Stimulated activated CD4-positive, alpha-beta T cell treated with anti-CD3 and anti-CD28 coated beads, Interleukin-15, amount 100 ng/mL, for 48 hours (primary cell): ENCODE measurements at places on chromosomes 11 and 22.

DNA sequence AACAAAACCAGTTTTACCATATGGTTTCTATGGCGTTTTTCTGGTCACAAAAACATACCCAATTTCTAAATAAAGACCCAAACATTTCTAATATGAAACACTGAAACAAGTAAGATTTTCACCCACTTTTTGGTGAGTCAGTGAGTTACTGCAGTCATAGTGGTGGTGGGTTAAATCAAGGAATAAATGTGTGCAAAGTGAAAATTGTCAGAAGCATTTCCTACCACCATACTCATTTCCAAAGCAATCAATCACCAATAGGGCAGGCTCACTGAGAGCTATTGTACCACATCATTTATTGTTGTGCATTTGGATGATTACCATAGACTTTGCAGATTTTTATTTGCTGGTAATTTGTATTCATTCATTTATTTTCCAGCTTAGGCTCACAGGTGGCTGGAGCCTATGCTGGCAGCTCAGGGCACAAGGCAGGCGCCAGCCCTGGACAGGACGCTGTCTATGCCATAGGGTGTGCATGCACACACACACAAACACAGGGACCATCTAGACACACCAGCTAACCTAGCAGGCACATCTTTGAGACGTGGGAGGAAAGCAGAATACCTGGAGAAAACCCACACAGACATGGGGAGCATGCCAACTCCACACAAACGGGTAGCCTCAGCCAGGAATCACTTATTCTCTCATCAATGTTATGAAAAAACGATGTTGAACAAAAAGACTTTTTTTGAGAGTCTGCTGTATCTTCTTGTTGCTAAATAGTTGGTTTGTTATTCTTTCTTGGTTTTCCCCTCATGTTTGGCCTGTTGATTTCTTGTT lies 5.1 kb downstream of the FAM118B start:
- DNase-seq, result no peak

DNA sequence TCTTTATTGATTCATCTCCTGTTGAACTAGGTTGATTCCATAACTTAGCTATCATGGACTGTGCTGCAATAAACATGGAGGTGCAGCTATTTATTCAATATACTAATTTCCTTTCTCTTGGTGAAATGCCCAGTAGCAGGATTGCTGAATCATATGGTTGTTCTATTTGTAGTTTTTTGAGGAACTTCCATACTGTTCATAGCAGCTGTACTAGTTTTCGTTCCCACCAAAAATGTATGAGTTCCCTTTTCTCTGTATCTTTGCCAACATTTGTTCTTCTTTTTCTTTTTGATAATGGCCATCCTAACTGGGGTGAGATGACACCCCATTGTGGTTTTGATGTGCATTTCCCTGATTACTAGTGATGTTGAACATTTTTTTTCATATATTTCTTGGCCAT lies 87.2 kb upstream of the NAV2 start:
- DNase-seq, result no peak

DNA sequence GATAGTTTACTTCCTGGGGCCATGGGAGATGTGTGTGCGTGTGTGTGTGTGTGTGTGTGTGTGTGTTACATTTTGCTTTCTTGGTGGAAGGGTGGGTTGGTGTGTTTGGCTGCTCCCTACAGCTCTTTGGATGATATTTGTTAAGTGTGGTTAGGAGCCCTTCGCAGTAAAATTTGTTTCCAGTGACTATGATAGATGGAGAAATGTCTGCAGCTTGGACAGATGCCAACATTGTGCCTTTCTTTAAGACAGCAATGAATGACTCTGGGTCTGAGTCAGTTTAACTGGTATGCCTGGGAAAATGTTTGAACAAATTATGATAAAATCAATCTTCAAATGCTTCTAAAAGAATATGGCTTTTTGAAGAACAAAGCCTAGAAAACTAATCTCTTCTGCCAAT lies 102.7 kb upstream of the TRPC6 start:
- no peak for DNase-seq

GRCh38 chr22:17742527-17742902 lies 31.8 kb downstream of the BID start:
- DNase-seq, result peak; percentile 62

GRCh38 chr11:72821920-72822799 lies 7.9 kb downstream of the ATG16L2 start:
- DNase-seq, result peak; percentile 48

DNA sequence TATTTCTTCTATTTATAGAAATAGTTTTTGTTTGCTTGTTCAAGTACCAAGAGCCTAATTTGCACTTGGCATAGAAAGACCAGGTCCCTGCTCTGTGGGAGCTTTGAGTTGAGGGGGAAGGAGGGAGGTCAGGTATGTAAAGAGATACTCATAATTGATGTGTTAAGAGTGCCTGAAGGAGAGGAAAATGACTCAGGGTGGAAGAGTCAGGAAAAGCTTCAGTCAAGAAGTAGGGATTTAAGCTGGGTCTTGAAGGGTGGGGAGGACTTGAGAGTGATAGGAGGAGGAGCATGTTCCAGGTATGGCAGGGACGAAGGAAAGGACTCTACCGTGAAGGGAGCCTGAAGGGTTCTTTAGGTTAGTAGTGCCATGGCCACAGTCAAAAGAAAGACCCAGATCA lies 9.0 kb downstream of the RBX1 start:
- DNase-seq, result no peak
